ENCODE measurements at places on chromosomes 6 and 20.

- no peak for DNase-seq
Observed at GRCh38 chr20:62795023-62795761, 1.1 kb upstream of the MRGBP start.

GRCh38 chr6:5308066-5308465, 46.8 kb downstream of the FARS2 start:
- no peak for DNase-seq

DNA sequence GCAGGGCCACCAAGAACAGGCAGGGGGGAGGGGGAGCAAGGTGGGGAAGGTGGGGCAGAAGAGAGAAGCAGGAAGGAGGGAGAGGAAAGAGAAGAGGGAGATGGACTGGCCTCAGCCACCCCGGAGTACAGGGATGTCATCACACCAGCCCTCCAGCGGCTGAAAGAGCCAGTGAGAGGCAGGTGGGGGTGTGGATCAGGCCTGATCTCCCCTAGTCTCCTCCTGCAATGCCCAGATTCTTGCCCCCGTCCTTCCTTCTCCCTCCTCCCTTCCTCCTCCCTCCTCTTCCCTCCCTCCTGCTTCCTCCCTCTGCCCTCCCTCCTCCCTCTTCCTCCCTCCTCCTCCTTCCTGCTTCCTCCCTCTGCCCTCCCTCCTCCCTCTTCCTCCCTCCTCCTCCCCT, 61.5 kb downstream of the YTHDF1 start:
- no peak for DNase-seq

- no peak for DNase-seq
Observed at GRCh38 chr6:35483062-35483461, 13.8 kb downstream of the TEAD3 start.

DNA sequence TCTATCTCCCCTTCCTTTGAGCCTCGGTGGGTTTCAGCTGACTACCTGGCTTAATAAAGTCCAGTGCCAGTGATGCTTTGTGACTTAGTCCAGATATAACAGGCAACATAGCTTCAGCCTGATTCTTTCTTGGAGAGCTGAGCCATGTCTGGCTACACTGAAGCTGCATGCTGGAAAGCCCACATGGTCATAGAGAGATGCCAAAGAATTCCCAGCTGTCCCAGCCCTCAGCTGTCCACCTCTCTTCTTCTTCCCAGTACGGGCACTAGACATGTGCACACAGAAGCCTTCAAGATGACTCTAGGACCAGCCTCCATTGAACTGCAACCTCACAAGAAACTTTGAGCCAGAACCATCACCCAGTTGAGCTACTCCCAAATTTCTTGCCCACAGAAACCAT, 154.1 kb upstream of the MYLIP start:
- no peak for DNase-seq

GRCh38 chr6:167153521-167153959, 4.2 kb downstream of the GPR31 start:
- no peak for DNase-seq

DNA sequence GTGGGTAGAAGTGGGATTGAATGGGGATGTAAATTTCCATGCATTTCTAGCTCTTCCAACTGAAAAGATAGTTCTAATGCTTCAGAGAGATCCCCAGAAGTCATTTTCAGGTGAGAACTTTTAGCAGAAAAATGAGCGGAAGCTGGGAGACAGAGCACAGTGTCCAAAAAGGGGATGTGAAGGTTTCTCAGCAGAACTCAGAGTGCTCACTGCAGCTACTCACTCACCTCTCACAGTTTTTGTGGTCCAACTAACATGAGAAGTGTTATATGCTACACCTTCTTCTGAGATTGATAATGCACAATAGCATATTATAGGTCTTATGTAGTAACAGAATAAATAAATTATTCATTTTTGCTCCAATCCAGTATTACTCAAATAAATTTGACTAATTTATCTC, 519.2 kb upstream of the HS3ST5 start:
- no peak for DNase-seq

DNA sequence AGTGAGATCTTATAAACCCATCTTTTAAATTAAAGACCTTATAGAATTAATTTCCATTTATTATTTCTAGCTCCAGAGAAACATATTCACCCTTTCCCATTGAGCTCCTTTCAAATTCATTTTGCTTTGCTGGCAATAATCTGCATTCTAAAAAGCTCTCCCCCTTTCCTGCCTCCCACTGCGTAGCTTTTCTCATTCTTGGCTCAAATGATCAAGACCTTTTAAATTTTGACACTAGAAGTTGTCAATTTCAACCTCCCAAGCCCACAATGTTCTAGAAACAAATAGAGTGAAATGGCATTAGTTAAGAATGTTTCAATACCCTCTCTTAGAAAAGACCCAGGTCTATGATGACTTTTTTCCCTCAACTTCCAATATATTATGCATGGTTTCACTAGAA, 186.9 kb downstream of the AKAP7 start:
- no peak for DNase-seq

DNA sequence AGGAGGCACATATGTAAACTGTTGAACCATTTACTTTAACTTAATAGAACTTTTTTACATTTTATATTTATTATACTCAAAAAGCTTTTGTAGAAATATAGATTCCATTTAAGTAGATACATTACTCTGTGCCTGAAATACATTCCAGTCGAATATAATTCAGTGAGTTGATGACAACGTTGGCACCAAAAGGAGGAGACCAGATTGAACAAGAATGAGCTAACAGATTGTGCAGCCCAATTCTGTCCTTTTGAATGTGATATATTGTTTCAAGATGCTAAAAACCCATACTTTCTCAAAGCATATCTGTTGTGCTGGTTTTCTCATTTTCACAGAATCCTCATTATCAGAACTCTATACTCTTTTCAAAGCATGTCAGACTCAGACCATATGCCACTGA, 147.4 kb upstream of the SIM1 start:
- no peak for DNase-seq

GRCh38 chr6:84062519-84063154, 29.1 kb downstream of the MRAP2 start:
- no peak for DNase-seq

DNA sequence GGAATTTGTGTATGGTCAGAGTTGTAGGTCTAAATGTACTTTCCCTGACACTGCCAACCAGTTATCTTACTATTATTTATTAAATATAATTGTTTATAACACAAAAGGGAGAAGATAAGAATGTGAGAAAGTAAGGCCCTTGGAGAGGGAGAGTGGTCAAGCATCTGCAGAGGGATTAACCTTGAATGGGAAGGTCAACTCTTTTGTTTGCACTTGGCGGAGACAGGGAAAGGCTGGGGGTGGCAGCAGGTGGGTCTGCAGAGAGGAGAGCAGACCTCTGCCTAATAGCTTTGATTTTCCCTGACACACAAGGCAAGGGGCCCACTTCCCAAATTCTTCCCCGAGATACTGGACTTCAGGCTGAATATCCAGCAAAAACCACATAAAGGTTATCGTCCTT, 4.2 kb downstream of the LRP11 start:
- no peak for DNase-seq

GRCh38 chr6:34362909-34363680, 29.4 kb downstream of the NUDT3 start:
- DNase-seq = no peak

- DNase-seq = peak; percentile 20
Observed at GRCh38 chr6:6688283-6688682, 99.8 kb downstream of the LY86 start.

DNA sequence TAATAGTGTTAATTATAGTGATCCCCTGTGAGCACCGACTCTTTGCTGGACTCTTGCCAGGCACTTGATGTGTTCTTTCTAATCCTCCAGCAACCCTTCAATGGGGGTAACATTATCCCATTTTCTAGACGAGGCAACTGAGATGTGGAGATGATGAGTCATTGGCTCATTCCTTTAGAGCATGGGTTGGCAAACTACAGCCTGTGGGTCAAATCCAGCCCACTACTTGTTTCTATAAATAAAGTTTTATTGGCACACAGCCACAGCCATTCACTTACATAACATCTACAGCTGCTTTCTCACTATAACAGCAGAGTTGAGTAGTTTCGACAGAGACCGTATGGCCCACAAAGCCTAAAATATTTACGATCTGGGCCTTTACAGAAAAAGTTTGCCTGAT, 249.5 kb upstream of the KCNG1 start:
- no peak for DNase-seq

GRCh38 chr6:47743744-47744143, 38.1 kb upstream of the OPN5 start:
- no peak for DNase-seq

DNA sequence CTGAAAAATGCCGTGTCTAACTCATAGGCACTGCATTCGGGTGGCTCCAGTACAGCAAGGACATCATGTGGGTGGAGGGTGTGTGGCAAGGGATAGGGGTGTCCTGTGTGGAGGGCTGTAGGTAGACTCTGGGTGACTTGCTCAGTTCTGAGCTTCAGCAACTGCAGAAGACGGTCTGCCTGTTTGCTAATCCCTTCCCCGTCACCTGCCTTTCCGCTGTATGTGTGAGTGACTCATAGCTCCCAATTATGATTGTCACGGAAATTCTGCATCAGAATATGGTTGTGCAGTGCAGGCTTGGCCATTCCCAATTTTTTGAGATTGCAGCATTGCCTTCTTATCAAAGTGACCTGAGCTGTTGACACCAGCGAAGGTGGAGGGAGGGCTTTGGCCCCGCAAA, 174.3 kb downstream of the CDH4 start:
- no peak for DNase-seq

DNA sequence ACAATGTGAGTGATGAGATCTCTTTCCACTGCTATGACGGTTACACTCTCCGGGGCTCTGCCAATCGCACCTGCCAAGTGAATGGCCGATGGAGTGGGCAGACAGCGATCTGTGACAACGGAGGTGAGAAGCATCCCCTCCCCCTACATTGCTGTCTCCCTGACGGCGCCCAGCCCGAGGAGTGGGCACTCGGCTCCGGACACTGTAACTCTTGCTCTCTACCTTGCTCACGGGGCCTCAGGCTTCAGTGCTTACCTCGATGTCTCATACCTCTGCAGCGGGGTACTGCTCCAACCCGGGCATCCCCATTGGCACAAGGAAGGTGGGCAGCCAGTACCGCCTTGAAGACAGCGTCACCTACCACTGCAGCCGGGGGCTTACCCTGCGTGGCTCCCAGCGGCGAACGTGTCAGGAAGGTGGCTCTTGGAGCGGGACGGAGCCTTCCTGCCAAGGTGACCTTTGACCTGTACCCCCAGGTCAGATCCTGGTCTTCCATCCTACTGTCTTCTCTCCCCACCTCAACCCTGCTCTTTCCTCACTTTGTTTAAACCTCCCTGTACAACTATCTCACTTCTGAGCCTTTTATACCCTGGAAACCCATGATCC, 1.3 kb downstream of the CFB start:
- DNase-seq = no peak

GRCh38 chr20:61940976-61941720, 124.5 kb downstream of the TAF4 start:
- no peak for DNase-seq

DNA sequence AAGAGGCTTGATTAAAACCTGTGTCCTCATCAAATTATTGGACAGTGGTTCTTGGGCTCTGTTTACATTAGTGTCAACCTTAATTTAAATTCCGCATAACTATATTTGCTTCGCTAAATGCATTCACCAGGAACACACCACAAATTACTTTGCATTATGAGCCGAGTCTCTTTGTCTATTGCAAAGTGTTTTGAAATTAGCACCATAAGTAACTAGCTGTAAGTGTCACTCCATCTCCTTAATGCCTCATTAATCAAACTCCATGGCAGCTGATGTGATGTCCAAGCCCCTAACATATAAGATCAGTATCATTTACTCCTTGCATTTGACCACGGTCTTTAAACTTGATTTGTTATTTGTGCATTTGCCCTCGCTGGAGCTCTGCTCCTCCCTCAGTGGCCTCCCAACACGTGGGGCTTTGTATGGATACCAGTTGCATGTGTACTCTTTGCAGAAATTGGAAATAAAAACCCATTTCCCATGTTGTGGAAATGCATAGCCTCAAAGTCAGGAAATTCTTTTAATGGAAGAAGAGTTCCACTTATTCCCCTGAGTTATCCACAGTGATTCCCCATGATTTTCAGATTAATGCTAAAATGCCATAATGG, 24.6 kb downstream of the FOXA2 start:
- peak; percentile 45 for DNase-seq

- DNase-seq = no peak
Observed at GRCh38 chr20:59667131-59667530, 62.8 kb downstream of the PHACTR3 start.

- no peak for DNase-seq
Observed at GRCh38 chr6:106547601-106548453, 81.5 kb downstream of the RTN4IP1 start.

DNA sequence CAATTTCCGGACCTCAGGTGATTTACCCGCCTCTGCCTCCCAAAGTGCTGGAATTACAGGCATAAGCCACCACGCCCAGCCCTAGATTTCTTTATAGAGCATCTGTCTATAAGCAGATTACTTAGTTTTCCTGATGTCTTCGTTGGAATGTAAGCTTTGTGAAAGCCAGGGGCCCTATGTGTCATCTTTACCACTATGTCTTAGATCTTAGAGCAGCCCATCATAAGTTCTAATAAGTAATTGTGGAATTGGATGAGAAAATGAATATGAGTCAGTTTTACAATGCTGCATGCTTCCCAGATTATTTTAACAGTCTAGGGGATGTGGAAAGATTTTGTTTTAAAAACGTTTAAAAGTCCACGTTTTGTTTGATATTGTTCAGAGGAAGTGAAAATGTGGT, 9.1 kb upstream of the ZBTB2 start:
- DNase-seq = no peak

DNA sequence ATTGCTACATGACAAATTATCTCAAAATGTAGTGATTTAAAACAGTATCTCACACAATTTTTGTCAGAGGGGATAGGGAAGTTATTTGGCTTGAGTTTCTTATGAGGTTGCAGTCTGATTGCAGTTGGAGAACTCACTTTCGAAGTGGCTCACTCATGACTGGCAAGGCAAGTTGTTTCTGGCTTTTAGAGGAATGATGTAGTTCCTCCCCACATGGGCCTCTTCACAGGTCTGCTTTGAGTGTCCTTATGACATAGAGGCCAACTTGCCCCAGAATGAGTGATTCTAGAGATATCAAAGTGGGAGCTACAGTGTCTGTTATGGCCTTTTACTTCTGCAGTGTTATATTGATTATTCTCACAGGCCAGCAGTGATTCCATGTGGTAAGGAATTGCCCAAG, 6.1 kb downstream of the DOP1A start:
- DNase-seq = no peak

DNA sequence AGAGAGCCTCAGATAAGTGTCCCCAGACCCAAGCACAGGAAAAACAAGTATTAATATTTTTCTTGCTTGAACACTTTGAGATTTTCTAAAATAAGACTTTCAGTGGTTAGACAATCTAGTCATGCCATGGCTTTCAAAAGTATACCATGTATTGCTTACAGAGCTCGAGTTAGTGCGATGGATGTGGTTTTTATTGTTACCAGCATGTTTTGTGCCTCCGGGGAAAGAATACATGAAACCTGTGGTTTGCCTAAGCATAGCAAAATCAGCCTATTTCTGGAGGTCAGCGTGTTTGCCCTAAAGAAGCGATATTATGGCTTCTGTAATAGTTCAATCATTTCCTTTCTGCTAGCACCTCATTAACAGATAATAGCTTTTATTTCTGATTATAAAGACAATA, 21.6 kb downstream of the RIN2 start:
- DNase-seq = no peak

- no peak for DNase-seq
Observed at GRCh38 chr6:6781172-6781872, 192.8 kb downstream of the LY86 start.

All from NCI-H2081 treated with DMSO at 0.1 percent for 48 hours (cell line).